Activated CD4-positive, alpha-beta T cell treated with anti-CD3 and anti-CD28 coated beads, Interleukin-2, amount 50 U/mL, for 48 hours (primary cell): ENCODE measurements at places on chromosomes 3 and 15.

GRCh38 chr3:24522146-24522579, 27.5 kb upstream of the THRB start:
- no peak for DNase-seq

DNA sequence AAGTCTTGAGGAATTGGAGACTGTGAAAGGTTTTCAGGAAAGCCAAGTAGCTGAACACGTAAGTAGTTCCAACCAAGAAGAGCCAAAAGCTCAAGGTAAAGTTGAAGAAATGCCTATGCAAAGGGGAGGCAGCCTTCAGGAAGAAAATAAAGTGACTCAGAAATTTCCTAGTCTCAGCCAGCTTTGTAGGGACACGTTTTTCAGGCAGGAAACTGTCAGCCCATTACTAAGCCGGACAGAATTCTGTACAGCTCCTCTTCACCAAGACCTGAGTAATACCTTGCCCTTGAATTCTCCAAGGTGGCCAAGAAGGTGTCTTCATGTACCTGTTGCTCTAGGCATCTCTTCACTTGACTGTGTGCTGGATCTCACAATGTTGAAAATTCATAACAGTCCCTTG, 48.6 kb downstream of the CDAN1 start:
- DNase-seq: no peak

DNA sequence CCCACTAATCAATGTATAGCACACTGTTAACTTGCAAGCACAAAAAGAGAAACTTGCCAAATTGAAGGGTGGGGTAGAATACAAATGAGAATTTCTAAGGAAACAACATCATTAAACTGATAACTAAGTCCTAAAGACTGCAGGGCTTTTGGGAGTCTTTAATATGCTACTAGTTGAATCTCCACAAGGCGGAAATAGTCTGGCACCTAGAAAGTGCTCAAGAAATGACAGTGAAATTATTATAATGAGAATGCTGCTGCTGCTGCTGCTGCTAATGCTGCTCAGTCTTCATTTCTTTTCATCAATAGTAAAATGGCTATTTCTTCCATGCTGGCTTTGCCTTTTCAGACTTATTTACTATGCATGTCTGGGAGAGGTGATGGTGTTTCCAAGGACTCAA, 91.8 kb downstream of the BTD start:
- no peak for DNase-seq

DNA sequence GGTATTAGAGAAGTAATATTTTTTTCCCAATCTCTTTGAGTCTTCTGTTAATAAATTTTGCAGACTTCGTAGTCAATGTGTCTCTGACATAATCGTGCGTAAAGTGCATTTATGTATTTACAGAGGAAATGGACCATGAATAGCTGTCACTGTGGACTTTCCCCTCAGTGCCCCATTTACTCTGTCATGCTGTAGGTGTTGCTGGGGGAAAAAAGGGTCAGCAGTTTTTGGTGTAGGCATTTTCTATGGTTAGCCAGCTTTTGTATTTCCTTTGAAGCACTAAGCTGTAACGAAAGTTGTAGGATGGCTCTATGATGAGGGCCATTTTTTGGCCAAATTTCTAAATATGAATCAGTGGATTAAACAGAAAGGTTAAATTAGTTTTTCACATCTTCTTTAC, 598.4 kb downstream of the FGF12 start:
- DNase-seq: no peak

DNA sequence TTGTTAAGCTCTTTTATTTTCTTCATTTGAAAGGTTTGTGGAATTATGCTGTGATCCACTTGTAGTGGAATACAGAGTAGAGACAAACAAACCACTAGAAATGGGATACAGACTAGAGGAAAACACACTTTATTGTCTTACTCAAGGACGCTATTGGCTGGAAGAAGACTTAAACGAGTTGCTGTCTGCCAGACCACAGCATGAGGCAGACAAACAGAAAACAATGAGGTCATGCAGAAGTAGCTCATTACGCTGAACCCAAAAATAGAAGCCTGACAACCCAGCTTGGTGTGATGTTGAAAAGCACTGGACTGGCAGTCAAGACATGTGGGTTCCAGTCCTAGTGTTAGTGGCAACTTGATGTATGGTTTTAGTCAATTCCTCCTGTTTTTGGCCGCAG, 62.4 kb upstream of the P3H2 start:
- DNase-seq: no peak

- DNase-seq: no peak
Observed at GRCh38 chr3:30314757-30315325, 291.6 kb upstream of the TGFBR2 start.

DNA sequence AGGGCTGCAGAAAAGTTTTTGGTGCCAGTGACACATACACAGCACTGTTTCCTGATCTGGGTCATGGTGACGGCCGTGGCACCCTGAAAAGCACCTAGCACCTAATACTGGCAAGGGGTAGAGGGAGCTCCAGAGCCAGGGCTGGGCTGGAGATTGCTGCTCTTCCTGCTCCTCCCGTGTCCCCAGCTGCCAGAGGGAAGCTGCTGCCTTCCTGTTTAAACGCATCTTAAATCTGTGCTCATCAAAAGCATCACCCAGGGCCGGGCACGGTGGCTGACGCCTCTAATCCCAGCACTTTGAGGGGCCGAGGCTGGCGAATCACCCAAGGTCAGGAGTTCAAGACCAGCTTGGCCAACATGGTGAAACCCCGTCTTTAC, 156.7 kb upstream of the MEF2A start:
- DNase-seq: no peak

GRCh38 chr15:76346669-76347481, 10.3 kb downstream of the ISL2 start:
- no peak for DNase-seq

GRCh38 chr3:196609805-196610515, 29.5 kb upstream of the NRROS start:
- DNase-seq: no peak

GRCh38 chr15:88872106-88872505, 23.2 kb downstream of the HAPLN3 start:
- no peak for DNase-seq

DNA sequence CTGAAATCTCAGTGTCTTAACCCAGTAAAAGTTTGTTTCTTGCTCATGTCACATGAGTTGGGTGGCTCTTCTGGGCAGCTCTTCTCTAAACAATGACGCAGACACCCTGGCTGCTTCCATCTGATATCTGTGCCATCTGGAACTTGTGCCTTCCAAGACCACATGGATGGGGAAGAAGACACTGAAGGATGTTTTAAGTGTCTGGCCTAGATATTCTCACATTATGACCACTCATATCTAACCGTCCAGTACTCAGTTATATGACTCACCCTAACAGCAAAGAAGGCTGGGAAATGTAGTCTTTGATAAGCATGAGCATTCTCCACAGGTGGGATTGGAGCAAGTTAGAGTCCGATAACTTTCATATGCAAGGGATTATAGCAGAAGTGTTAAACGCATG, 66.4 kb downstream of the RYR3 start:
- no peak for DNase-seq

GRCh38 chr3:42349765-42350594, 60.4 kb downstream of the LYZL4 start:
- no peak for DNase-seq

GRCh38 chr3:94310341-94311135, 247.7 kb downstream of the NSUN3 start:
- DNase-seq: no peak

GRCh38 chr3:117356091-117356705, 646.6 kb downstream of the TUSC7 start:
- DNase-seq: no peak

- no peak for DNase-seq
Observed at GRCh38 chr3:2597615-2598014, 498.9 kb downstream of the CNTN4 start.

DNA sequence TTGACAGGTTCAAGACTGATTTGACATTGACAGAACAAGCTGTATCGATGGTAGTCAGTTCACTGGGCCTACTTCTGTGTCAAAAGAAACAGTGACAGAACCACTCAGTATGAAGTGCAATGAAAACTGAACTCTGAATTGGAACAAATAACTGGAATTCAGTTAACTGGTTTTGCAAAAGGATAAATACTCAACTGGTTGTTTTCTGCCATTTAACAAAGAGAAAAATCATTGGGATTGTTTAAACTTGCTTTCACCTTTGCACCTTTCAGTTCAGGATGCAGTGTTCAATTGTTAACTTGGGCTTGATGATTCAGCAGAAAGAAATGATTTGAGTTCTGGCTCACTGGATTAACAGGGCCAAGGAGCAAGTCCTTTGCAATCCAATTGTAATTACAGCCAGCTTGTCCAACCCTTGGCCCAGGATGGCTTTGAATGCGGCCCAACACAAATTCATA, 4.9 kb downstream of the BTD start:
- DNase-seq: no peak
